ENCODE measurements at places on chromosomes 4 and X.

- DNase-seq: no peak
Measured at GRCh38 chrX:74349387-74349786, 45.4 kb downstream of the ZCCHC13 start.

GRCh38 chr4:158353541-158354304 lies 143.4 kb downstream of the TMEM144 start:
- no peak for DNase-seq

- DNase-seq: no peak
Measured at GRCh38 chr4:140176735-140177134, 22.8 kb upstream of the MAML3 start.

DNA sequence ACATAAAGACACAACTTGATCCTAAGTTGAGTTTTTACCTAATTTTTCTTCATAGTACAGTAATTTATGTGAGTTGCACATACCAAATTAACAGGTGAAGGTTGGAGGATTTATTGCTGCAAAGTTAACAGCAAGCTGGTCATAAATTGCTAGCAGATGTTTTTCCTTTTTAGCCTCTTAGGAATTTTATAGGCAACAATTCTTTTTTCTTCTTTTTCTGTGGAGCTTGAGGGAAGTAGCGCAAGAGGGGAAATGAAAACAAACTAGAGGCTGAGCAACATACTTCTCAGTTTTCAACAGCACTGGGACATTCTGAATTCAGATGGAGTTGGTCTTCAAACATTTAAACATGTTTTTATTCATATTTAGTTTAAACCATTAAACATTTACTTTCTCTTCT lies 63.7 kb upstream of the TLR2 start:
- DNase-seq: no peak

GRCh38 chr4:88583631-88584470 lies 8.4 kb upstream of the HERC3 start:
- no peak for DNase-seq

DNA sequence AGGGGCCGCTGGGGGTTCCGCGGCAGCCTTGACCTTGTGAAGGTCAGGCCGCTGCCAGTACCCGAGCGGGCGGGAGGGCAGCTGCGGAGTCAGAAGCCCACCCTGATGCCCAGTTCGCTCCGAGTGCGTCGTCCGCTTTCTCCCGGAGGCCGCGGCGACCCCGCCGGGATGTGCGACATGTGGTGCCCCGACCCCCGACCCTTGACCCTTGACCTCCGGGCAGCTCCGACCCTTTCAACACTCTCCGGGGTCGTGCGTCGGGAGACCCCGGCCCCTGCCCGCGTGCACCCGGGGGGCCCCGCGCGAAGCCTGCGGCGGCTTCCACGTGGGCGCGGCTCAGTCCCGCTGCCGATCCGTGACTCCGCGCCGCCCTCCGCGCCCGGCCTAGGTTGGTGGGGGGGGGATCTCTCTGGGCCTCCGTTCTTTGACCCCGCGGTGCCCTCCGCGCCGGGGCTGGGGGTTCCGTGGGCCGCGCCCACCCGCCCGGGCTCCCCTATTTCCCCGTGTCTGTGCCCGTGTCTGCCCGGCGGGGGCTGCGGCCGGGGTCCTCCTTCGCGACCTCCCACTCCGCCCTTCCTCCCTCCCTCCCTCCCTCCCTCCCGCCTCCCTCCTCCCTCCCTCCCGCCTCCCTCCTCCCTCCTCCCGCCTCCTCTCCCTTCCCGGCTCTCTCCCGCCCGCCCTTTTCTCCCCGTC lies 609 bp upstream of the SLC25A6 start:
- no peak for DNase-seq

GRCh38 chrX:153818571-153819383 lies 11.6 kb downstream of the PDZD4 start:
- no peak for DNase-seq

GRCh38 chr4:84958434-84958833 lies 8.1 kb downstream of the WDFY3 start:
- no peak for DNase-seq

- DNase-seq: no peak
Measured at GRCh38 chrX:49272421-49272820, 2.8 kb downstream of the PPP1R3F start.

DNA sequence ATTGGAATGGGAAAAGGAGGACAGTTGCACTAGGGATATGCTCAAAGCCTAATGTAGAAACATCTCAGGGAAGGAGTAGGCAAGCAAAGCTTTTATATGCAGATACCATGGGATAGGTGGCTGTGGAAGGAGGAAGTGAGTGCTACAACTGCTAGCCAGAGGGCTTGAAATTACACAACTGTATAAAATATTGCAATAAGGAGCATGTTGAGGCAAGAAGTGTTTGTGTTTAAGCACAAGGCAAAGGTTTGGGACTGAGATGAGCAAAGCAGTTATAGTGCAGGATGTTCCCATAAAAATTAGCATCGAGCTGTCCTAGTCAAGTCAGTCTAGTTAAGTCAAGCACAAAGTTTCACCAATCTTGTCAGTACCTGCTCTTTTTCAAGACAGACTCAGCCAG lies 35.6 kb upstream of the DCAF8L1 start:
- no peak for DNase-seq

DNA sequence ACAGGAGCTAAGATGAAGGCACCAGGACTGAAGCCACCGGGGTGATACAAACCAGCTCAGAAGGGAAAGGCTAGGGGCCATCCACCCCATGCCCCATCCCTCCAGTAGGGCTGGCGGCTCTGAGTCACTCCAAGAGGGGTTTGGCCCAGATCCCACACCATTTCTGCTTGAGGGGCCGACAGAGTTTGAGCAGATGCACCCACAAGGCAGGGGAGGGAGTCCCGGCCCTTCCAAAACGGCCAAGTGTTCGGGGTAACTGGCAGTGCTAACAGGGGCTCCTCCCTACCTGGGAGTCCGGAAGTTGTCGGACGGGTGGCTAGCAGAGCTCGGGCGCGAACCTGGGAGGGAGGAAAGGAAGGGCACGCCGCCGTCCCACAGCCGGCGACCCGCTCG lies 412 bp downstream of the SLC10A3 start:
- no peak for DNase-seq

DNA sequence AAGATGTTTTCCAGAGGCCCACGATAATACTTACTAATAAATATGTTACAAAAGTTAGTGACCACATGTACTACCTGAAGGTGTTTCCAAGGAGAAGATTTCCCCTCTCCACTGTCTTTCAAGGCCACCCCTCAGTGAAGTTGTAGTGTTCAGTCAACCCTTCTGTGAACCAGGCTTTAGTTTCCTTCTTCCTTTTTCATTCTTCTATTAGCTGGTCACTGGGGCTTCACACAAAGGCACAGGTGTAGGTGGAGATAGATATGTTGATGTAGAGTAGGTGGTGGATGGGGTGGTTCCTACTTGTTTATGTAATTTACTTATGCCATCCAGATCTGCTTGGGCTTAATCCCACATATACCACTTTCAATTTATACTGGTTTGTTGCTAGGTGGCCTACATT lies 43.3 kb upstream of the ADAM29 start:
- DNase-seq: no peak

DNA sequence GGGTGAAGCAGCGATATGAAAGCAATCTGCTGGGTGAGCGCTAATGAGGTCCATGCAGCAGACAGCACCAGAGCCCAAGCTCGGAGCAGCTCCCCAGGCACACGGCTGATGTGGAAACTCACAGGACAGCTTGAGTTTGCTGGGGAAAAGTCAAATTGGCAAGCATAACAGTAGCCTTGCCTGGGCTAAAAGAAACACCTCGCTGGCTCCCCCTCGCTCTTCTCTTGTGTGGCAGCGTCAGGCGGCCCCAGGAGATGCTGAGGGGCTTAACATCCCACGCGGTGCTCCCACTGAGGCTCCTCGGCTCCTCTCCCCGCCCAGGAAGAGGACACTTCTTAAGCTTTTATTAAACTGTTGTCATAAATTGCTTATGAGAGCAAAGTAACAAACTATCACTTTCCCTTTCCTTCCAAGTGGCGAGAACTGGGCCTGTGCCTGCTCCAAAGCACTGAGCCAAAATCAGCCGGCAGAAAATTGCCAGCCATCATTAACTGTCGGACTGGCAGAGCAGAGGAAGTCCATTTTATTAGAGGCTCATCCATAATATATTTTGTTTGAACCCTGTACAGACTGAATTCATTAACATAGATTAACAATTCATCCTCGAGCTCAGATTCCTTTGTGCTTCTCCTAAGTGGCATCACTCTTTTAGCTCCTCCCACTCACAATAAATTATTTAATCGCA lies 111.4 kb downstream of the TSPAN5 start:
- peak; percentile 55 for DNase-seq

GRCh38 chrX:10847333-10847732 lies 226.9 kb upstream of the MID1 start:
- DNase-seq: no peak

GRCh38 chr4:102358128-102358527 lies 12.8 kb upstream of the SLC39A8 start:
- DNase-seq: no peak

DNA sequence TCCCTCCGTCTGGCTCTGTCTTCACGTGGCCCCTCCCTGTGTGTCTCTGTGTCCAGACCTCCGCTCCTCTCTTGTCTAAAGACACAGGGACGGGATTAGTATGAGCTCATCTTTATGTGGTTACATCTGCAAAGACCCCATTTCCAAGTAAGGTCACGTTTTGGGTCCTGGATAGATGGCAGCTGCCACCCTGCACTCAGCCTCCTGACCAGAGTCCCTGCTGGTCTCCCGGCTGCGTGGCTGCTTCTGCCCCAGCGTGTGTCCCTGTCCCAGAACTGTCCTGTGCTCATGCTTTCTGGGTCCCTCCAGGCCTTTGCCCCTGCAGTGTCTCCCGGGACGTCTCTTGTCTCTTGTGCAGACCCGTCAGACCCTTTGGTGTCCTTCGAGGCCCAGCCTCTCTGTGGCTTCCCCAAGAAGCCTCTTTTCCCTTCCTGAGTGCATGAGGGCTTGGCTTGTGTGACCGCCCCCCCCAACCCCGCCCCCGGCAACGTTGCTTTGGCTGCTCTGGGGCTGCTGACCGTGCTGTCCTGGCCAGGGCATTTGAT lies 107.3 kb downstream of the PSAPL1 start:
- no peak for DNase-seq

- no peak for DNase-seq
Measured at GRCh38 chr4:48367016-48367415, 25.7 kb downstream of the SLAIN2 start.

DNA sequence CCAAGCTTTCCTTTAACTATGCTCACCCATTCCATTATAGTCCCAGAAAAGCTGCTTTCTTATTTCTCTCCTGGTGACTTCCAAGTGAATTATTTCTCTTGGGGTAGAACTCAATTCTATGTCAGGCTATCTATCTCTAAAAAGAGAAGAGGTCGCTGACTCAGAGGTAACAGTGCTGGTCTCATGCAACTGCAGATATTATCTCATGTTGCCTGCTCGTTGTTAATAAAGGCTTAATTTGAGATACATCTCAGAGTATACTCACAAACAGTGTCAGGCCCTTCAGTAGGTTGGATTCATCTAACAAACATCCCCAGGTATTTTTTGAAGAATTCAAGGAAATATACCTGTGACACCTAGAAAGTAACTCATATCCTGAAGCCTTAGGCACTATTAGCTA lies 2.7 kb downstream of the TMEM154 start:
- DNase-seq: no peak

DNA sequence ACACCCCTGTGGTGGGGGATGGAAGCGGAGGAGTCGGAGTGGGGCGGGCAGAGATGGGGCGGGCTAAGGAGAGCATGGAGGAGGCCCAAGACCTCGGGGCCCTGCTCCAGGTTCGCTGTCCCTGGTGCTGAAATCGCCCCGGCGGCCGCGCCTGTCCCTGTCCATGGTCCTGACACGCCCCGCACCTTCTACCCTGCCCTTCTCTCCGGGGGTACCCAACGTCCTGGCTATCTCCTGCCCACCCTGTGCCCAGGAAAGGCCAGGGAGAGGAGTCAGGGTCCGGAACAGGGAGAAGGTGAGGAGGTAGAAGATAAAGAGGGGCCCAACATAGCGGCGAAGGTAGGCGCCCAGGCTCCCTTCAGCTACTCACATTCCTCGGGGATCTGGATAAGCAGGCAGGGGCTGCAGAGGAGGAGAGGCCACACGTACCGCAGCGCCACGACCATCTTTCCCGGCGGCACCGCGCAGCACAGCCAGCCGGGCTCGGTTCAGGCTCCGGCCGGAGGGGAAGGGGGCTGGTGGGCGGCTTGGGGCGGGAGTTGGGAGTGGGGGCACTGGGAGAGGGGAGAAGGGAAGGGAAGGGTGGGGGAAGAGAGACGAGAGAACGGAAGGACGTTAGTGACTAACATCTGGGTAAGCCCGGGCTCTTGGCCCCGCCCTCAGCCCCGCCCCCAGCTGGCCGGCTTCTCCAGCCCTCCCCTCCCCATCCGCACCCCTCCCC lies 10.4 kb downstream of the L1CAM start:
- peak; percentile 6 for DNase-seq

DNA sequence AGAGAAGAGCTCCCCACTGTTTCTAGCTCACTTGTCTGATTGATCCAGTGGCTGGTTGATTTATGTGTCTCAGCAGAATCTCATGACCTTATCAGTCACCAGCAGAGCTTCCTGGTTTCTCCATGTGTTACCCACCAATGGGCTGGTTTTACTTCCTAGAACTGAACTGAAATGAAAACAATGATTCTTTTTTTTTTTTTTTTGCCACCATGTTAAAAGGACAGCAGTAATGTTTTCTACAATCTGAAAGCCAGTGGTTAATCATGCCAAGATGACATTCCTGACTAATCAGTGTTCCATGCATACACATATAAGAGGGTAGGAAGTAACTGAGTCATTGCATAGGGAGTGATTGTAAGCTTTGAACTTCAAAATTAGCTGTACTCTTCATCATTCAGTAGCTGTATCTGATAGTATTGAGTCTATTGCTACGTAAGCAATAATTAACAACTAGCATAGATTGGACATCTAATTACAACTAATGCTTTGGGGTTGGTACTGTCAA lies 67.7 kb downstream of the SLC4A4 start:
- no peak for DNase-seq

- no peak for DNase-seq
Measured at GRCh38 chr4:30642567-30642966, 77.6 kb upstream of the PCDH7 start.

DNA sequence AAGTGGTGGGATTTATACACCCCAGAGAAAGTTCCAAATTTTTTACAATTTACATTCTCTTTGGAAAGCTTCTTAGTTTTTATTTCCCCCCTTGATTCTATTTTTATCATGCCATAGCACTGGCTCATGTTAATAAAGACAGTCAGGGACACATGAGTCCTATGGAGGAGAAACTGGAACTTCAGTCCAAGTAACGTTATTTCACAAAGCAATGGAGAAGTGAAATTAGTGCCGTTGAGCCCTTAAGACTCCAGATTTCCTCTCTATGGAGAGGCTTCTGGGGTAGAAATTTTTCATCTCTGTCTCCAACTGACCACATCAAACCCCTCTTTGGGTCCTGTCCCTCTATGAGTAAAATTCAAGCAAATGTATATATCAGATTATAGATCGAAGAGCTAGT lies 12.8 kb upstream of the TASL start:
- no peak for DNase-seq

DNA sequence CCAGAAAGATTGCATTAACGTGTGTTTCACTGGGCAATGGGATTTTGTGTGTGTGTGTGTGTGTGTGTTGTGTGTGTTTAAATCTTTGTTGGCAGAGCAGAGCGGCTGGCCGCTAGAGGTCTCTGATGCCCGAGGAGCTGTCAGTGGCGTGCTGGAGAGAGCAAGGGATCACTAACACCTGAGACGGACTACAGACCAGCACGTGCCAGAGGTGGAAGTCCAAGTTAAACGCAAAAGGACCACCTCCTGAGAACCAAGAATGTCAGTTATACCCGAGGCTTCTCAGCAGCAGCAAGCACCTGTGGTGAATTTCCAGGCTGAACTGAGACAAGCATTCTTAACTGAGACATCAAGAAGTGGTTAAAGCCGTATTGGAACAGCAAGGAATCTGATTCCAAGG lies 9.0 kb upstream of the SLC25A14 start:
- DNase-seq: peak; percentile 1

GRCh38 chrX:40300286-40300890 lies 202.6 kb upstream of the BCOR start:
- no peak for DNase-seq

Data from hippocampal formation (tissue), 2 donors.